Mesendoderm (in vitro differentiated cells): ENCODE measurements at places on chromosomes 13 and 19.

DNA sequence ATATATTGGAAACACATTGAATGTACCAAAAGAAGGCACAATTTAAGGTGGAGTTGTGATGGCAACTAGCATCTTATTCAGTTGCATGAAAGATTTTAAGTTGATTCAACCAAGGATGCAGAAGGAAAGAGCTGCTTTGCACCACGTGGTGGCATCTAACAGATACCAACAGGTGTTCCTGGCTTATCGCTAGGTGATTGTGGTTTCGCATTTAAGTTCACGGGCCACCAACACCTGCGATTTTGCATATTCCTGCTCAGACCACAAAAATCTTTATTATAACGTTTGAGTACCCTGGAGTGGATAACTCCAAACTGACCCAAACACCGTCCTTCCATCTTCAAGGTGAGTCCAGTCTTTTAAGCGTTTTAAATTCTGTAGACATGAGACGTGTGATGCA is 45.3 kb downstream of the RGCC start:
- no peak for DNase-seq

- no peak for DNase-seq
Observed at GRCh38 chr19:2358548-2359173, 1.4 kb upstream of the TMPRSS9 start.

- no peak for DNase-seq
Observed at GRCh38 chr13:96780105-96780504, 214.2 kb downstream of the OXGR1 start.

GRCh38 chr13:44159633-44160279 is 213.9 kb upstream of the SERP2 start:
- no peak for DNase-seq

DNA sequence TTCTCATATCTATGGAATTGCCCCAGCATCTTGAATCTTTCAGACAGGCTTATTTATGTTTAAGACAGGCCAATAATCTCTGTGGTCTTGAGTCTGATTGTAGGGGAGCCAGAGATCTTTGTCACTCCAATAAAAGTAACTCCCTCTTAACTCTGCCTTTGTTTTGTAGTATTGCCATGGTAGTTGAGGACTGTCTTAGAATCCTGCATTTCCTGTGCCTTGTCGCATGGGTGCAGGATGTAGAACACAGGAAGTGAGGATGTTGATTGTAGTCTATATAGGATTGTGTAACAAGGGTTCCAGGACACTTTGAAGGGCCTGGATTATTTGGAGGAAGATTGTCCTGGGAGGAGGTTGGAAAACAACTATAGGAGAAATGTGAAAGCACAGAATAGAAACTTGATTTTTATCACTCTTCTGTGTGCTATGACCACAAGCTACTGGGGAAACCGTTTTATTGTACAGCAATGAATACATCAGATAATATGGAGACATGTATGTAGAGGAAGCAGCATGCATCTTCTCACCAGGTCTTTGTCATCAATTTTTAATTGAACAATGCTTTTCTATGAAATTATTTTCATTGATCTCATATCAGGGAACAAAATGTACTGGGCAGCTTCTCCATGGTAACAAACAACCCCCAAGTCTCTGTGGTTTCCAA is 411.7 kb downstream of the FGF9 start:
- DNase-seq = peak; percentile 80

DNA sequence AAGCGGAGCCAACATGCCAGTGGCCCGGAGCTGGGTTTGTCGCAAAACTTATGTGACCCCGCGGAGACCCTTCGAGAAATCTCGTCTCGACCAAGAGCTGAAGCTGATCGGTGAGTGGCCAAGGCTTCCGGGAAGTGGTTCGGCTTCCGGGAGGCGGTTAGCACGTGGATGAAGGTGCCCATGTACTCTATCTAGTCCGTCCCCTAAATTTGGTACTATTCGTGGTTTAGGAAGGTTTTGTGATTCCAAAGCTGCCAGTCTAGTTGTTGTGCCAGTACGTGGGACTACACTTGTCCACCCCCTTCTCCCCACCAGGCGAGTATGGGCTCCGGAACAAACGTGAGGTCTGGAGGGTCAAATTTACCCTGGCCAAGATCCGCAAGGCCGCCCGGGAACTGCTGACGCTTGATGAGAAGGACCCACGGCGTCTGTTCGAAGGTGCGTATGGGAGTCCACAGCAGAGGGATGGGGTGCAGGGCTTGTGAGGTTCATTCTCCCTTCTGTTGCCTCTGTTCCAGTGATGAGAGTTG is 579 bp downstream of the RPS9 start:
- no peak for DNase-seq

- no peak for DNase-seq
Observed at GRCh38 chr13:111339366-111340143, 19.1 kb downstream of the TEX29 start.

GRCh38 chr19:42068756-42069571 is 1.0 kb downstream of the GRIK5 start:
- DNase-seq = peak; percentile 29

- no peak for DNase-seq
Observed at GRCh38 chr13:44934724-44935123, 54.5 kb downstream of the NUFIP1 start.

DNA sequence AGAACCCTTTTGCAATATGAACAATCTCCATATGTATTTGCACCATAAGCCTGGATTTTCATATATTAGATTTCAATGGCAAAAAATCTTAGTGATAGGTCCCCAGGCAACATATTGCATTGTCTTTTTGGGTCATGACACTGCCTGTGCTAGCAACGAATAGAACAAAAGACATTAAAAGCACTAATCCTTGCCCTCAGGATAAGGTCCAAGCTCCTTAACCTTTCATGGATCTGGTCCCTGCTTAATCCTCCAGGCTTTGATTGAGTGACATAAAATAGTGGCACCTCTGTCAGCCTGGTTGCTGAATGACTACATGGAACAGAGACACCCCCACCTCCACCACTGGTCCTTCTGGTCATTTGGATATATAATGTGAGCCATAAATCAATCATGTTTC is 134.4 kb downstream of the RBM26 start:
- DNase-seq = peak; percentile 23

DNA sequence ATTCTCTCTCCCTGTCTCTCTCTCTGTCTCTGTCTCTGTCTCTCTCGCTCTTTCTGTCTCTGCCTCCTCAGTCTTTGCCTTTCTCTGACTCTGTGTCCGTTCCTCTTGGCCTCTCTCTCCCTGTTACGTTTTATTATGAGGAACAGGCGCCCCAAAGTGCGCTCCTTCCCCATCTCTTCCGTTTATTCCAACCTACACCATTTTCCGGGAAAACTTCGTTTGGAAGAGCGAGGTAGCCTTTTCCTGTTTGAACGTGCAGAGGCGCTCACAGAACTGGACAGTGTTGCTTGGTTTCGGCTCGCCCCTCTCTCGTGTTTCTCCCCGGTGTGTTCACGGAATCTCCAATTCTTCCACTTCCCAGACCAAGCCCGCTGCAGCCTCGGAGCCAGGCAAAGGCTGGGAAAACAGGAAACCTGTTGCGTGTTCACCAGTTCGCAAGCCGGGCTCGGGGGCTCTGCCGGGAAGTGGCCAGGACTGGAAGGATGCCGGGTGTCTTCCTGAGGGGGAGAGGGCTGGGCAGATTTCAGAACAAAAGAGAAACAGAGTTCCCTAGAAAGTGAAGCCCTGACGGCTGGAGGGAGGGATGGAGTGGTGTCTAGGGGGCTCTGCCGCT is 605 bp downstream of the TMEM255B start:
- peak; percentile 18 for DNase-seq

- DNase-seq = peak; percentile 19
Observed at GRCh38 chr13:94558716-94559115, 37.2 kb downstream of the TGDS start.

DNA sequence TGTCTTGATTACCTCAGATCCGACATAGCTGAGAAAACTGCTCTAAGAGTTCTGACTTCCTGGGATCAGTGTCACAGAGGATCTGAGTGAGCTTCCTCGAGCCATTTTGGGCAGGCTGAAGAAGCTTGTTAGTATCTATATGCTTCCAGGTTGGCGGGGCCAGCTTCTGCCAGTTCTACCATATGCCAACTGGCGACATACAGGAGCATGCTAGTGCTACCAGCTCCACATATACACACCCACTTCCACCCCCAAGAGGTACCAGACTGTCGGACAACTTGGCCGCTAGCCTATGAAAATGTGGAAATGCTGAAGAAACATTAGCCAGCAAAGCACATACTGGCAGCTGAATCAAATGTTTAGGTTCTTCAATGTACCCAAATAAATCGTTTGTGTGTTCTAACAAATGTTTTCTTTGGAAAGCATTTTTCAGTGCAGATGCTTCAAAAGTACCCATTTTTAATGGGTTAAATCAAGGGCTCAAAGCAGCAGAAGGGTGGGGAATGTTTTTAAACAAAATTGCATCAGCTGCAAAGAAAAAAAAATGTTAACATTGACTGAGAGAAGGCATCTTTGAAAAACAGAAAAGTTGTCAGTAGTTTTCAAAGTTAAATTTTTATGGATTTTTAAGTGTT is 163.7 kb downstream of the KLF12 start:
- DNase-seq = no peak

DNA sequence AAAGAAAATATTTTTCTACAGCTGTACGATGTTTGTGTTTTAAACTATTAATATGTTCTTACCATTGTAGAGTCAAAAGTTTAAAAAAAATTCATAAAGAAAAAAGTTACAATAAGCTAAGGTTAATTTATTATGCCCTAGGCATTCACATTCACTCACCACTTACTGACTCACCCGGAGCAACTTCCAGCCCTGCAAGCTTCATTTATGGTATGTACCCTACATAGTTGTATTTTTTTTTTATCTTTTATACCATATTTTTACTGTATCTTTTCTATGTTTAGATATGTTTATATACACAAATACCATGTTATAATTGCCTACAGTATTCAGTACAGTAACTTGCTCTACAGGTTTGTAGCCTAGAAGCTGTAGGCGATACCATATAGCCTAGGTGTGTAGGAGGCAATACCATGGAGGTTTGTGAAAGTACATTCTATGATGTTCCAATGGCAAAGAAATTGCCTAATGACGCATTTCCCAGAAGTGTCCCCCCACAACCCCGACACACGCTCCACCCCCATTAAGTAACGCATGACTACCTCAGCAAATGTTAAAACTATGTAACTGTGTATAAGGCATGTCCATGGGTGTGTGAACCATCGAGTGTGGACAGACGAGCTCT is 60.4 kb downstream of the SLITRK6 start:
- no peak for DNase-seq

DNA sequence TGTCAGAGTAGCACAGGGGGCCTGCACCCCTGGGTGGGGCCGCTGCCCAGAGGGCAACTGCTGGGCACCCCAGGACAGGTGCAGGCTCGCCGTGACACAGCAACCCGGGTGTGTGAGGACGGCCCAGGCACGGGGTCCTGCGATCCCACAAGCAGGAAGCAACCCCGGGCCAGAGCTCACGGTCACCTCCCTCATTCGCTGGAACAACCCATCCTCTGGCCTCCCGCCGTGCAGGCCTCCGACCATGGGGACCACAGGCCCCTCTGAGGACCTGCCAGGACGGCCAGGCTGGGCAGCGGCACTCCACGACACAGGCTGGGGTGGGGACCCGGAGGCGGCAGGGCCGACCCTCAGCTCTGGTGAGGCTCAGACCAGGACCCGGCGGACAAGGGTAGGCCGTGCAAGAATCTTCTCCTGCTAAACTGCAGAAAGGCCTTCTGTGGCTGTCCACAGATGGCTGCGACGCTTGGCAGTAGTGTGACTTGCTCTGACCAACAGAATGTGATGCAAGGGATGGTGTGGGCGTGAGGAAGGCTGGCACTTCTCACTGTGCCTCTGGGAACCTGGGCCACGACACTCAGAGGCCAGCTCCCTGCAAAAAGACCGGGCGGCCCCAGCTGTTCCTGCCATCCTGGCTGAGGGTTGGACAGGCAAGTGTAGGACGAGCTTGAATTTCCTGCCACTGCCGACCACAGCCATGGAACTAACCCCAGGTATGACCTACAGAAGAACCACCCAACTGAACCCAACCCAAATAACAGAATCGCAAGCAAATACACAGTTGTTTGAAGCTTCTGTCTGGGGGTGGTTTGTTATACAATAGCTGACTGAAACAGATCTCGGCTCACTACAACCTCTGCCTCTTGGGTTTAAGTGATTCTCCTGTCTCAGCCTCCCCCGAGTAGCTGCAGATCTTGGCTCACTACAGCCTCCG is 26.5 kb downstream of the PIP5K1C start:
- no peak for DNase-seq

GRCh38 chr19:48716562-48717291 is 2.8 kb downstream of the MAMSTR start:
- no peak for DNase-seq

DNA sequence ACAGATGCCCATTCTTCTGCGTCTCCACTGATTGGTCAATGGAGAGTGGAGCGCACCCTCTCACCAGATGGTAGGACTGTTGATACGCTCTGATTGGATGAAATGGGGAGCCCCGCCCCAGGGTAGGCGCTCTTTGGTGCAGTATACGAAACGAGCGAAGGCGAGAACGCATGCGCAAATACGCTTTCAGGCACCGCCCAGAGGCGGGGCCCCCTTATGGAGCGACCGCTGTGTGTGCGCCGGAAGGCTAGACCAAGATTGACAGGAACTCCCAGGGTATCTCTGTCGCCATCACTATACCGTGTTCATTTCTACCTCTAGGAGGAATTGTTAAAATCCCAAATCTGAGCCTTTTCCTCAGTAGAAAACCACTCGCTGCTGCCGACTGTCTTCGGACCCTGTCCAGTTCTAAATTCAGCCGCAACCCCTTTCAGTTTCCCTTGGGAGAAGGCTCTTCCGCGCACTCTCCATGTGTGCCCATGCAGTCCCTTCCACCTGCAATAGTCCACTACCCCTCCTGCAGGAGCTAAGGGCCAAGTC is 720 bp upstream of the HNRNPL start:
- no peak for DNase-seq

- DNase-seq = no peak
Observed at GRCh38 chr19:45613926-45614725, 12.1 kb upstream of the GPR4 start.

- DNase-seq = no peak
Observed at GRCh38 chr13:43088093-43088511, 64.7 kb downstream of the DNAJC15 start.

- no peak for DNase-seq
Observed at GRCh38 chr19:19226204-19226603, 14.4 kb downstream of the NCAN start.

DNA sequence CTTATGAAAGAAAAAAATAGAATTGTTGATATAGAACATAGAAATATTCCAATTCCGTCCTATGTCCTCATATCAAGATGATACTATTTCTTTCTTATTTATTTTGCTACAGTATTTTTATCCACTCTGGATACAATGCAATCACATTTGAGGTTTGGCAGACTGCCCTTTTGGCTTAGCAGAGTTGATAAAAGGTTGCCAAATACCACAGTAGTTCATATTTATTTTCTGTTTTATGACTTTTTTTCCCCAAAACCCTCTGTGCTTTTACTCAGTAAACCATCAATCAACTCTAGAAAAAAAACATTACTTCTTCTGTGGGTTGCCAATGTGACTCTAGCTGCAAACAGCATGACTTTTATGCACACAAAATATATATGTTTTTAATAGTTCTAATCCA is 424.5 kb downstream of the PCDH9 start:
- DNase-seq = no peak

DNA sequence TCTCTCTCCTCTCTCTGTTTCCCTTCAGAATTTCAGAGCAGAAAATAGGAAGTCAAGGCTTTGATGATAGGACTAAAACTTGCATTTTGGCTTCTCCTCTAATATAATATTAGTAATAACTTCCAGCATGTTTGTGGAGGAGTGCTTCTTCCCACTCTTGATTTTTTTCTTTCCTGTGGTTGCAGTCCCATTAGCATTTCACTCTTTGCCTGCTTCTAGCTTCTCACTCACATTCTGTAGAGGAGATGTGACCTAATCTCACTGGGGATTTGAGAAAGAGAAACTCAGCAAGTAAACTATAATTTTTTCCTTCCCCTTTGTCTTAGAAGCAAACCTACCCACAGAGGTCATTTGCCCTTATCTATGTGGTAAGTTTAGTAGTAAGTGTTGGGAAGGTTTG is 169.4 kb upstream of the HTR2A start:
- DNase-seq = no peak
